ENCODE measurements at places on chromosomes 7 and 10. TPM values are rescaled to one million over a fixed set of nuclear protein-coding genes. Genes with fewer than 3 reads are reported as not detected.
A peak's percentile ranks its signal among the peaks of the same experiment; 100 is the strongest.

DNA sequence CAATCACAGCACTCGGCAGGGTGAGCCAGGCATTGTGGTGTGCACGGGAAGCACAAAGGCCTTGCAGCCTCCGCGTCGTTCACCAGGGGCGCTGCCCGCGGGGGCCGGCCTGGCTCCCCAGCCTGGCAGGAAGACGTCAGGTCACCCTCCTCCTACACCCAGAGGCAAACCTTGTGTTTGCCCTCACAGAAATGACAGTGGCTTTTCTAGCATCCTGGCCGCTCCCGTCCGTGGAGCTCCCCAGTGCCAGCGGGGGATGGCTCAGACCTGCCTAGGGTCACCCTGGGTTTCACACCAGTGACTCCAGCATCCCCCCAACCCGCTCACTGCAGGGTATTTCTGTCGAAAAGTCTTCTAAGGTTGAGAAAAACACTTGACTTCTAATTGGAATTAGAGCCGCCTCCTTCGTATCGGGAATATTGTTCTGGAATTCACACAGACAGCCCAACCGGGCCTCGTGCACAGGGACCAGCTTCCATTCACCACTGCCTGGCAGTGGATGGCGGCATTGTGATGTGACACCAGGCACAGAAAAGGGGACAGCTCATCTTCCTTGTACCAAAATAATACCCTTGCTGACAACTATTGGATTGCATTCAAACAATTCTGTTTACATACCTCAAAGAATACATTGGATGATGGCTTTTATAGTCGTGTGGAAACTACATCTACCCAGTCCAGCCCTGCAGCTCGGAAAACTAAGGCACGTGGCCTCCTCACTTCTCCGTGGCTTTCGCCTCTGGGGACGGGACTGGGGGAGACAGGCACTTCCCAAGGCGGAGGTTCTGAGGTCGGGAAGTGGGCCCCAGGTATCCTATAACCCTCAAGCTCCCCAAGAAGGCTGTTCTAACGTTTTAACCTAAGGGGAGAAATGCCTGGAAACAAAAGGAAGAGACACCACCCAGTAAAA is 109.0 kb downstream of the EBF3 start:
- no peak for DNase-seq

DNA sequence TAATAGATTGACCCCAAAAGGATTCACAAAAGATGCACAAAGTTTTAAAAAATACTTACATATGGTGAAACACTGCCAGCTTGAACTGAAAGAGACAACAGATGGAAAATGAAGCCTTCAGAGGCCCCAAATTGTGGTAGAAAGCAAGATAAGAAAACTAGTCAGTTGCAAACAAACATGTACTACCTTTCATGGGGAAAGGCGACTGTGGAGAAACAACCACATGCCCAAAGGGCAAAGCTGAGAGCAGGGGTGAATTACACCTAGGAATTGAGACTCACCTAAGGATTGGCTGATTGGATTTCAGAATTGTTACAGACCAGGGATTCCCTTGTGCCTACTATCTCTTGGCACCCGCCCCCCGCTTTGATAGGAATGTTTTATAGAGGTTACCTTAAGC is 13.1 kb downstream of the EPC1 start:
- DNase-seq: no peak

- no peak for DNase-seq
Observed at GRCh38 chr7:84363741-84364140, 169.2 kb upstream of the SEMA3A start.

DNA sequence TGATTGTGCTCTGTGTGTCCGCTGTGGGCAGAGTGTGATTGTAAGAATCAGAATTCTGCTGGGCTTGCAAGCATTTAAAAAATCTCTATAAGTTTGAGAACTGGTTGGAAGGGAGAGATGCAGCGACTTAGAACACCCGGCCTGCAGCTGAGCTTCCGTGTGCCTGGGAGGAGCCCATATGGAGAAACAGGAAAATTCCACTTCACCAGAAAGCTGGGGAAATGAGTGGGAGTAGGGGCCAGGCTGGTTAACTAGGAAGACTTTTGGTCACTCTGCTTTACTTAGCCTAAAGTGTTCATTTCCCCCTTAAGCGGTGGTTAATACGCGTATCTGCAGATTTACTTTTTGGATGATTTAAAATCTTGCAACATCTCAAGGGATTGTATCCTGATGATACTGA is 72.2 kb downstream of the TCF7L2 start:
- DNase-seq: no peak

DNA sequence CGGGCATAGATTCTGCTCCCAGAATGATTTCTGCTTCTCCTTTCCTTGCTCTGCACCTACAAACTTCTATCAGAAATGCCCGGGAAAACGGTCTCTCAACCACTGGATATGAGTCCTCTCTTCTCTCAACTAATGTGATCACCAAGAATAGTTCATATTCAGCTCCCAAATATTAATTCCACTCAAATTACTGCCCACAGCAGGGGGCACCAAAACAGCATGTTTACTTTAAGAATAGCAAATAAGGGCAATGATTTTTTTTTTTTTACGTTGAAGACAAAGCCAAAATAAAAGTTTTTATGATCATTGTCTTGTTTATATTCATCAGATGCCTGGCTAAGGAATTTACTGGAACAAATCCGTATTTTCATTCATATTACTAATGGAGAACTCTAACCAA is 94.9 kb upstream of the PRSS1 start:
- DNase-seq: no peak

GRCh38 chr7:65222655-65223054 is 151.0 kb upstream of the ZNF92 start:
- DNase-seq: no peak

DNA sequence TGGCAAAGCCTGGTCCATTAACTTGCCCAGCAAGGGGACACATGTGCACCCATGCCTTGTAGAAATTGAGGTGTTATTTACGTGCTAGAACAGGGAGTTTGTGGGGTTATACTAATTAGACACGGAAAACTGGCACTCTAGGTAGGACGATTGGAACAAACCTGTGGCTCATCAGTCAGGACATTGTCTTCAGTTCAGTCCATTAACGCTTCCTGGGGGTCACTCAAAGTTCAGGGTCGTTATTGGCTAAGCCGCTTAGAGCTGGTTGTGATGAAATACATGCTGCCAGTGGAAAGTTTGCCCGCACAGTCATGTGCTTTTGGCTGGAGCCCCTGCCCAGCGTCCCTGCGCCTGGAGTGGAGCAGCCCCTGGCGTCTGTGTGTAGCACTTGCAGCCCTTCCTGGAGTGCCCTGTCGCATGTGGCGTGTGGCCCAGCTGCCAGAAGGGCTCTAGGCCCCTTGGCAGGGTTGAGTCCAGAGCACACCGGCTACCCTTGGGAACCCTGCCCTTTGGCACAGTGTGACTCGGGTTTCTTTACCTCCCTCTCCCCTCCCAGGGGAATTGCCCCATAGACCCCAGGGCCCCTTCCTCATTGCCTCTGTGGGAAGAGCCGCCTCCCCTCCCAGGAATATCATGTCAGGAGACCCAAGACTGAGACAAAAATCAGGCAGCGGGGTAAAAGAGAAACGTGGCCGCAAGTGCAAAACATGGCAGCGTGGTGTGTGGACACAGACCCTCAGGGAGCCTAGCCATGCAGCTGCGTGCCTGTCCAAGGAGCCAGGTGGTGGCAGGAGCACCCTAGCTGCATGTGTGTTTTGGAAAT is 9.8 kb downstream of the ZNF775 start:
- no peak for DNase-seq

DNA sequence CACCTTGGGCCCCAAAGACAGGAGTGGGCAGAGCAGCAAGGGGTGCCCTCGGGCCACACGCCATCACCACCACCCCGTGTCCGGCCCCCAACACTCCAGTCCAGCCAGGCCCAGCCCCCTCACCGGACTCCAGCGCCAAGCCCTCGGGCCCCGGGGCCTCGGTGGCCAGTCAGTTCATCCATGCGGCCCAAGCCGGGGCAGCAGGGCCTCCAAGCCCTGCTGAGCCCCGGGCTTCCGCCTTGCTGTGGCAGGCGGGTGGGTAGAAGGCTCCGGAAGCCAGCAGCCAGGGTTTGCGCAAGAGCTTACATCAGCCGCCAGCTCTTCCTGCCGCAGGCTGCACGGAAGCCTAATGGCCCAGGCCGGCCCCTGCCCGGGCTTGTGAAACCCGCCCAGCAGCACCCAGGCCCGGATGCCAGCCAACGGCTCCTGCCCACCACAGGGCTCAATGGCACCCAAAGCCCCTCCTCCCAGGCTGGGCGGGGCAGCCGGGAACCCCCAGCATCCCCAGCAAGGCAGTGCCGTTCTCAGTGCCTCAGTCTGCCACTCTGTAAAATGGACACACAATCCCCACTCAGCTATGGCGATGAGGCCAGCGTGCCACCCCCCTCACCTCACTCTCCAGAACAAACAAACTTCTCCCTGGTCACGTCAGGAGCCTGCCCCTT is 26.5 kb downstream of the TNRC18 start:
- DNase-seq: peak; percentile 97

DNA sequence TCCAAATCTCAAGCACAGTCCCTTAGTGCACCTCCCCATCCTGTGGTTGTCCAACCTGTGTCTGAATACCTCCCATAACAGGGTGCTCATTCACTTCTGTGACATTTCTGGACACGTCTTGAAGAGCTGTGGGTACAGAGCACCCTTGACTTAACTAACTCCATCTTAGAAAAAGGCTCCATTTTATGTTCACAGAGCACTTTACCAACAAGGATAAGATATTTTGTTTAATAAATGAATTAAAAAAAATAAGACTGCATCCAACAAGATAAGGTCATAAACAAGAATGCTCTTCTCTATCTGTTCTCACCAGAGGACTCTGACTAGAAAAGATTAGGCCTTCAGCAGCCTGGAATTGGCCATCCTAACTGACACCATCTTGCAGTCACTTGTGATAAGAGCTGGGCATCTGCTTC is 335.2 kb upstream of the ZNF32 start:
- no peak for DNase-seq

DNA sequence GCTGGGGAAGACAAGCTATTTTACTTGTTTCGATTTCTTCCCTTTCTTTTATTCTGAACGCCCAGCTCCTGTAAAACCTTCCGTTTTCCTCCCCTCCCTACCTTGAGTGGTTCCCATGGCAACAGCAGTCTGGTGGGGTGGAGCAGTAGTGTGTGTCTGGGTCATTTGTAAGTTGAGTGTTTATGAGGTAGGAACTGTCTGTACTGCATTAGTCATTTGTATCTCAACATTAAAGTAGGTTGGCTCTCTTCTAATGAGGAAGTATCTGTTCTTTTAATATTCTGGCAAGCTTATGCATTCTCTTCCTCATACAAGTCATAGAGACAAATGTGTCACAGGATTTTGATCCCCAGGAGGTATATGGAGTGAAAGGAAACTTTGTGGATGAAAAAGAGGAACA is 85.3 kb upstream of the CCDC6 start:
- DNase-seq: peak; percentile 98

- no peak for DNase-seq
Observed at GRCh38 chr7:39880556-39880955, 69.5 kb upstream of the CDK13 start.

- peak; percentile 43 for DNase-seq
Observed at GRCh38 chr10:97887399-97887798, 37.8 kb downstream of the GOLGA7B start.

ZEB1 gene
- total RNA-seq: 1.4 TPM

EVX1 gene
- total RNA-seq: not detected

IL15RA gene
- 15.5 TPM for total RNA-seq

HKDC1 gene
- total RNA-seq: 173 TPM
